ENCODE measurements at places on chromosomes 1 and 21.

DNA sequence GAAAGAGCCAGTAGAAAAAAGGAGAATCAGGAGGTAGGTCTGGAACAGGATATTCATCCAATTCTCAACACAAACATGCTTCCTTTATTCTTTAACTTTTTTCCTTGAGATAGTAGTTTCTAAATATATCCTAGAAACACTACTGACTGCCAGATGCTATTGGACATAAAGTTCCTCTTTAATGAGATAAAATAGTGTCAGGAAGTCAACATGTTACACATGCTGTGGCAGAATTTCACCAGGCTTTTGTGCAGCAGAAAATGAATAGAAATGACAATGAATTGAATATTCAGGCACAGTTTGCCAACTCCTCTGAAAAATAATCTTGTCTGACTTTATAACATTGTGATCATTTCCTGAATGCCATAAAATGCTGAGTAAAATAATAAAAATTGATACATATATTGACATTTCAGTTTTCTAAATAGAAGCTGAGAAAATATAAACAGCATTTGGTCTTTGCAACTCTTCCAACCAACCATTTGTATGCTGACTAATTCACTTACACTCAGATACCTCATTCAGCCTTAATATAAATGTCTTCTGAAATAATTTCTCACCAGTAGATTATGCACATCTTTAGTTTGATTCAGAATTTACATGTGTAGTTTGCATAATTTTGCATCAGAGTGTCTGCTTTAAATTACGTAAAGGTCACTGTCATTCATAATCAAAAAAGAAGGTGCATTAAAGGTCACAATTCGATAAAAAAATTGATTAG is 486.1 kb upstream of the ADGRL2 start:
- no peak for DNase-seq

GRCh38 chr1:180243517-180244221 is 13.6 kb downstream of the LHX4 start:
- no peak for DNase-seq

GRCh38 chr1:171438441-171438840 is 46.9 kb upstream of the PRRC2C start:
- DNase-seq = no peak

- DNase-seq = no peak
Observed at GRCh38 chr1:19758227-19758830, 41.4 kb downstream of the TMCO4 start.

DNA sequence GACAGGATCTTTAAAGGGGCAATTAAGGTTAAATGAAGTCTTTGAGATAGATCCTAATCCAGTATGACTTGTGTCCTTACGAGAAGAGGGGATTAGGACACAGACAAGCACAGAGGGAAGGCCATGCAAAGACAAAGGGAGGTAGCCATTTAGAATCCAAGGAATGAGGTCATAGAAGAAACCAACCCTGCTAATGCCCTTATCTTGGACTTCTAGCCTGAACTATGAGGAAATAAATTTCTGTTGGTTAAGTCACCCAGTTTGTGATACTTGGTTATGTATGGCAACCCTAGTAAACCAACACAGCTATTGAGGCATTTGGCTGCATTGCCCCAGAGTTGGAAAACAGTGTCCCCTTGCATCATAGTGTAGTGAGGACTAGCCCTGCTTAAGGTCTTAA is 121.3 kb downstream of the MAST2 start:
- no peak for DNase-seq

GRCh38 chr1:27773826-27774445 is 917 bp downstream of the STX12 start:
- DNase-seq = no peak

GRCh38 chr1:212699104-212699624 is 476 bp downstream of the BATF3 start:
- DNase-seq = peak; percentile 18

- no peak for DNase-seq
Observed at GRCh38 chr1:154614901-154615300, 6.9 kb upstream of the ADAR start.

GRCh38 chr1:243301059-243301458 is 45.2 kb downstream of the SDCCAG8 start:
- no peak for DNase-seq

DNA sequence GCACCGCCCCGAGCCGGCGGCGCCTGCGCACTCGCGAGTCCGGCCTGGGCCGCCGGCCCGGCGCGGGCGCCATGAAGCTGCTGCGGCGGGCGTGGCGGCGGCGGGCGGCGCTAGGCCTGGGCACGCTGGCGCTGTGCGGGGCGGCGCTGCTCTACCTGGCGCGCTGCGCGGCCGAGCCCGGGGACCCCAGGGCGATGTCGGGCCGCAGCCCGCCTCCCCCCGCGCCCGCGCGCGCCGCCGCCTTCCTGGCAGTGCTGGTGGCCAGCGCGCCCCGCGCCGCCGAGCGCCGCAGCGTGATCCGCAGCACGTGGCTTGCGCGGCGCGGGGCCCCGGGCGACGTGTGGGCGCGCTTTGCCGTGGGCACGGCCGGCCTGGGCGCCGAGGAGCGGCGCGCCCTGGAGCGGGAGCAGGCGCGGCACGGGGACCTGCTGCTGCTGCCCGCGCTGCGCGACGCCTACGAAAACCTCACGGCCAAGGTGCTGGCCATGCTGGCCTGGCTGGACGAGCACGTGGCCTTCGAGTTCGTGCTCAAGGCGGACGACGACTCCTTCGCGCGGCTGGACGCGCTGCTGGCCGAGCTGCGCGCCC is at the start of gene B3GALT6:
Gene B3GALT6 (plus strand): TSS at position 30 of the 588 bp plus-strand sequence. CDS start 42 bp downstream, at position 72.
- DNase-seq = no peak

- no peak for DNase-seq
Observed at GRCh38 chr1:225152061-225152460, 222.6 kb downstream of the DNAH14 start.

All from effector CD4-positive, alpha-beta T cell (primary cell).